ENCODE measurements at places on chromosomes 7 and 10. TPM values are rescaled to one million over a fixed set of nuclear protein-coding genes. Genes with fewer than 3 reads are reported as not detected.
A peak's percentile ranks its signal among the peaks of the same experiment; 100 is the strongest.

The DPYSL4 gene
- total RNA-seq: 24.1 TPM

The BICC1 gene
- not detected for total RNA-seq

The TMEM139 gene
- 0.73 TPM for total RNA-seq

The ASB10 gene
- not detected for total RNA-seq

The PPA1 gene
- 393 TPM for total RNA-seq

The MOGAT3 gene
- not detected for total RNA-seq

The IFIT1B gene
- not detected for total RNA-seq

The JMJD1C gene
- 47.3 TPM for total RNA-seq

The SPDYE11 gene
- not detected for total RNA-seq

The PTPRN2 gene
- 0.47 TPM for total RNA-seq

- no peak for DNase-seq
These were observed 76.6 kb downstream of the PTPRE start for GRCh38 chr10:127983344-127984100.

- DNase-seq: no peak
These were observed 10.6 kb downstream of the ZMIZ2 start for GRCh38 chr7:44759246-44759645.

DNA sequence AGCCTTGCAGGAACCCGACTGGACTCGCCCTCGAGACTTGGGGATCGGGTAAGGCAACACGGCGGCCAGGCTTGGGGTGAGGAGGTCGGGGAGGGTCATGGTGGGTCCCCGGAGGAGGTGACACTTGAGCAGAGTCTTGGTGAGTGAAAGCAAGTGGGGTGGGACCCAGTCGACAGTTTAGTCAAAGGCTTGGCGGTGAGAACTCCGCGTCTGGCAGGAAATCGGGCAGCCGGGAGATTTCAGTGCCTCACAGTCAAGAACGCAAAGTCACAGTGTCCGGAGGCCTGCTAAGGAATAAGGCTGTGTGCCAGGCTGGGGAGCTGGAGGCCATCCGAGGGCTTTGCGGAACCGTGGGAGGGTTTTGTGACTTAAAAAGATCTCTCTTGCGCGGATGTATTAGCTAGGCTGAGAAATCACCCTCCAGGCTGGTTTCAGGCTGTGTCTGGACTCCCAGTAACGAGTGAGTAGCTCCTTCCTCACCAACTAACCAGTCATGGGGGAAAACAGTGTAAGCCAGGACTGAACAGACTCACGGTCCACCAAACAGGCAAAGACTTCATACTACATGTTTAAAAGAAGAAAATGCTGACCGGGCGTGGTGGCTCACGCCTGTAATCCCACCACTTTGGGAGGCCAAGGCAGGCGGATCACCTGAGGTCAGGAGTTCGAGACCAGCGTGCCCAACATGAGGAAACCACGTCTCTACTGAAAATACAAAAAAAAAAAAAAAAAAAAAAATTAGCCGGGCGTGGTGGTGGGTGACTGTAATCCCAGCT is 613 bp downstream of the AP5Z1 start:
- peak; percentile 53 for DNase-seq

- DNase-seq: no peak
These were observed 33.8 kb downstream of the GNG11 start for GRCh38 chr7:93955304-93955703.

- DNase-seq: no peak
These were observed 526 bp downstream of the GIMAP1 start for GRCh38 chr7:150716939-150717338.

- no peak for DNase-seq
These were observed 45.1 kb downstream of the DPY19L1 start for GRCh38 chr7:34991938-34992840.

DNA sequence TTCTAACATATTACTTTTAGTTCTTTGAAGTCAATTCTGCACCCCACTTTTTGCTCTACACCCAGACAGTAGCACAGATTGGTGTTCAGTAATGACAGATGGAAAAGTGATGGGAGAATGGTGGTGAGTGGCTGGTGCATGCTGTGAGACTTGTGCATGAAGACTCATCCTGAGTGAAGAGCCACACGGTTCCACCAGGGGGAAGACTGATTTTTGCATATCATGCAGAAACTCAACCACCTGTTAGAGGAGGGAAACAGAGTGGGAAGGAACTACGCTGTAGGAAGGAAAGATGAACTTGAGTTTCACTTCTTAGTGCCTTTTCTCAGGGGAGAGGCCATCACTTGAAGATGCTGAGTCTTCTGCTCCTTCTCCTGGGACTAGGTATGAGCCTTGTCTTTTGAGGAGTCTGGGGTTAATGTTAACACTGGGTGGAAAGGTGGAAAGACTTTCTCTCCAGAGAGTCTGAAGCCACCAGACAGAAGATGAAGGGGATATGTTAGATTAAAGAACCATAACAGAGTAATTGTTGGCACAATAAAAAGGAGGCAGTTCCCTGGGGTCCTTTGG is 9.3 kb upstream of the PRSS1 start:
- DNase-seq: no peak

DNA sequence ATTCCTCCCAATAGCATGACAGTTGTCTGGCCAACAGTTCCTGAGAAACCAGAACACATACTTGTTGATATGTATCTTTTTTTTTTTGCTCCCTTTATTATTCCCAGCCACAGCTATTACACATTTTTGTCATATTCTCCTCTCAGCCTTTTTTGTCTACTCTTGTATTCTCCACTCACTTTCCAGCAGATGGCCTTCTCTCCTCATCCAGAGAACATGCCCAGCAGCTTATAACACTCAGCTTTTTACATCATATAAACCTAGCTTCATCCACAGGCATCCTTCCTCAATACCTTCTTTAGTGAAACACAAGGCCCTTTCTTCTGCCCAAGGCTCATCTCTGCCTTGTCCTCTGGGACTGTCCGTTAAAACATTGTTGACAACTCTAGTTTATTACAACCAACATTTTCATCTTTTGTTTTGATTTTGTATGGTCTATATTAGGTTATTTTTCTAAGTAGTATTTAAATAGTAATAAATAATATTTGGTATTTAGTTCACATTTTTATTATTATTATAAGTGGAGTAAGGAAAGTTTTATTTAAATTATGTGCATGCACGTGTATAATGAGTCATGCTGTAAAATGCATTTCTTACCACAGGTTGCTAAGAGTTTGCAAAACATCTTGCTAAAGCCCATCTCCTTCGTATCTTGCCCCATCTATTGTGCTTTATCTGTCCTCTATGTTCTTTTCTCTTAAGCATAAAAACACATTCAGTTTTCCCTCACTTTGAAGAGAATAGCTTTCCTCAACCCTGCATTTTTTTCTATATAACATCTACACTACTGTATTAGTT is 101.5 kb downstream of the ORC5 start:
- no peak for DNase-seq

DNA sequence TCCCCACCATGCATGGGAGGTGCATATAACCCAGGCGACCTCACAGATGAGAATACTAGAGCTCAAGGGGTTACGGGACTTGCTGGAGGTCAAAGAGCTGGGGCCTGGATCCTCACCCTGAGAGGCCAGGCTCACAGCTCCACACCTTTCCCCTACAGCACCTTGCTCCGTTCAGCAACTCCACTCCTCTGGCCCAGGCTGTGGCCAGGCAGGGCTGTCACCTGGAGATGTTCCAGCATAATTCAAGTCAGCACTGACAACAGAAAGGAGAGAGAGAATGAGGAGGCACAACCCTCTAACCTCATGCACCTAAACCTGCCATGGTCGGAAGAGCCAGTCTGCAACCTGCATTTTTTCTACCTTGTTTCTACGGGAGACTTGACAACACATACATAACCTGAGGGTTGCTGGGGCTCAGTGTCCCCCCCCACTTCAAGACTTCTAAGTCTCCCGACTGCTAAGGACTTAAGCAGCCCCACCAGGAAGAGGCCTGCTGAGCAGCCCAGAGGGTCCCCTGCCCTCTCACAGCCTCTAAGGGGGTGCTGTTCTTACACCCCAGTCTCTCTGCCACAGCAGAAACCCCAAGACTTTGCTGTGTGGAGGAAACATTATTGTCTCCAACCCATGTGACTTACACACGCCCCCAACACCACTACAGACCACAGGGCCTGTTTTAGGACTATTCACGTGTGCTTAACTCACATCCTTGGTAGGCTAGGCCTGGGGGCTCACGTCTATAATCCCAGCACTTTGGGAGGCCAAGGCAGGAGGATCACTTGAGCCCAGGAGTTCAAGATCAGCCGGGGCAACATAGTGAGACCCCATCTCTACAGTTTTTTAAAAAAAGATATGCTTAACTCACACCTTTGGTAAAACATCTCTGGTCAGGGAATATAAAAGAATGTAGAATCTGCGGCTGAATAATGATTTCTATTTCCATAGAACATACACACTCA is 175.6 kb downstream of the FAM107B start:
- no peak for DNase-seq

DNA sequence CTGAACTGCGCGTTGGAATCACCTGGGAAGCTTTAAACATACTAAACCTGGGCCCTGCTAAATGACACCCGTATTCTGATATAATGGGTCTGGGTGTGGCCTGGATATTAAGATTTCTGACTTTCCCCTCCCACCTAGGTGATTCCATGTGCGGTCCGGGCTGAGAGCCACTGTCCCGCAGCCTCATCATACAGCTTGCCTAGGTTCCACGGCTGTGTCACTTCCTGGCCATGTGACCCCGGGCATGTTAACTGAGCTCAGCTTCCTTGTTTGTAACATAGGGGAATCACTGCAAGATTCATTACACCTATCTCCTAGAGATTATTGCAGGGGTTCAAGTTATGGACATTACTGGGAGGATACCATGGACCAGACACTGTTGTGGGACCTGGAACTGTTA is 472.7 kb upstream of the GALNT17 start:
- DNase-seq: no peak

GRCh38 chr7:1936006-1936310 is 265.9 kb downstream of the ELFN1 start:
- DNase-seq: no peak

DNA sequence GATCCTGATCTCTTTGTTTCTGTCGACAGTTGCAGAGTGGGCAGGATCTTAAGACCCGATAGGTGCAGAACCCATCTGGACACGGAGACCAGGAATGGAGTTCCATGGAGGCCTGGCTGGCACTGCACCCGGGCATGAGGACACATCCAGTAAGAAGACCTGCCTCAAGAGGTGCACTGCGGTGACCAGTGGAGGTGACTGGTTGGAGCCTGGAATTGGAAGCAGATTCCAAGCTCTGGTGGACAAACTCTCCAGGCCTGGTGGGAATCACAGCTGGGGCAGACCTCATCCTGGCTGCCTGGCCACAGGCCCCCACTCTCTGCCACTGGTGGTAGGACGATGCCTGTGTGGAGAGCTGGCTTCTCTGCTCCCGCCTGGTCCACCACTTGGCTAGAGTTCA is 31.0 kb downstream of the ZNF775 start:
- no peak for DNase-seq

DNA sequence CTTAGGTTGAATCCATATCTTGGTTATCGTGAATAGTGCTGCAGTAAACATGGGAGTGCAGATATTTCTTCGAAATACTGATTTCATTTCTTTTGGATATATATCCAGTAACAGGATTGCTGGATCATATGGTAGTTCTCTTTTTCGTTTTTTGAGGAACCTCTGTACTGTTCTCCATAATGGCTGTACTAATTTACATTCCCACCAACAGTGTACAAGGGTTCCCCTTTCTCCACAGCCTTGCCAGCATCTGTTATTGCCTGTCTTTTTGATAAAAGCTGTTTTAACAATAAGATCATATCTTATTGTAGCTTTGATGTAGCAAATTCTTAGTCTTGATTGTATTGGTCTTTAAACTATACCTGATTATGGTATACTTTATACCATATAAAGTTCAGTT is 45.3 kb downstream of the ZNRF2 start:
- DNase-seq: no peak

GRCh38 chr7:36310897-36311296 is 78.8 kb upstream of the ANLN start:
- no peak for DNase-seq

DNA sequence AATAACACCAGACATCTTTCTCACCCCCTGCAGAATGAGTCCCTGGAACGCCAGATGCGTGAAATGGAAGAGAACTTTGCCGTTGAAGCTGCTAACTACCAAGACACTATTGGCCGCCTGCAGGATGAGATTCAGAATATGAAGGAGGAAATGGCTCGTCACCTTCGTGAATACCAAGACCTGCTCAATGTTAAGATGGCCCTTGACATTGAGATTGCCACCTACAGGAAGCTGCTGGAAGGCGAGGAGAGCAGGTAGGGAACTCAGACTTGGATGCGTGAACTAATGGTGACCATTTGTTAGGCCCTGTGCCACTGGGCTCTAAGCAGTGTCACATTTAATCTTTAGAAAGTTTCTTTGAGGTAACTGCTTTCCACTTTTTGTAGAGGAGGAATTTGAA is 7.1 kb downstream of the VIM start:
- no peak for DNase-seq

DNA sequence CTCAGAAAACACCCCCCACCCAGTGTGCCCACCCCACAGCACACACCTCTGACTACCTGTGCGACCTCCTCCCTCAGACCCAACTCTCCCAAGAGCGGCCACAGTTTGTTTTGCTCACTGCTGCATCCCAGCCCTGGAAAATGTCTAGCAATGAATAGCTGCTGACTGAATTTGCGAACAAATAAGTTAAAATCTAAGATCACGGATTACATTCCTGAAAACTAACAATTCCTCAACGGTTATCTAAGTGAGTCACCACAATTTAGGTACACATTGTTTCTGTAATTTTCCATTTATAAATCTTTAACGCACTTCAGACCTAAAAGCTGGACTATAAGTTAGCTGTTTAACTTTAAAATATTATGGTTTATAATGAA is 235.2 kb downstream of the ZMYND11 start:
- DNase-seq: no peak

- no peak for DNase-seq
These were observed 167.6 kb downstream of the SNX13 start for GRCh38 chr7:17772581-17773288.

DNA sequence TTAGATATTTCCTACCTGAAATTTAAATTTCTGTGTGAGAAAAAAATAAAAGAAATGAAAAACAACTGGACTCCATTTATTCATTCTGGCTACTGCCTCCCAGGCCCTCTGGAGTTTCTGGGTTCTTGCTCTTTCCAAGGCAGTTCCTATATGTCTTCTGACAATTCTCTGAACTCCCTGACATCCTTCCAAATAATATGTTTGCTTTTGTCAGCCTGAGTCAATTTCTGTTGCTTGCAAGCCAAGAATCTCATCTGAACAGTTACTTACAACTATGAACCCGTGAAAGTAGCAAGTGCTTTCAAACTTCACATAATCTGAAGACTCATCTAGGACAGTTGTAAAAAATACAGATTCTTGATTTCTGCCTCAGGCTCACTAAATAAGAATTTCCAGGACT is 216.7 kb upstream of the NPVF start:
- no peak for DNase-seq

DNA sequence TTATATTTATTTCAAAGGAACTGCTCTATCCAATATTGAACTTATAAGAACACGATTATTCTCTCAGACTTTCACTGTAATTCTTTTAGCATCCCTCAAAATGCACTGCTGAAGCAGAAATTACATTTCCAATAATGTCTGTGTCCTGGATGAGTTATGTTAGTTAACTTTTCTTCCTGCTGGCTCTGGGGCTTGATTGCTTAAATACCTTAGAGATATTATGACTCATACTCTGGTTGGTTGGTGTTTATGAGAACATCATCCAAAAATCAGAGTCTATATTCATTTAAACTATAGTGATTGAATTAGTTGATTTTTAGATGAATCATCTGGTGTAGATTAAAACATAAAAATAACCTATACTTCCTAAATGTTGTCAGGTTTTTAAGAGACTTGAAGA is 246.3 kb upstream of the VWC2 start:
- DNase-seq: no peak
